ENCODE measurements at places on chromosomes 11 and 22.

DNA sequence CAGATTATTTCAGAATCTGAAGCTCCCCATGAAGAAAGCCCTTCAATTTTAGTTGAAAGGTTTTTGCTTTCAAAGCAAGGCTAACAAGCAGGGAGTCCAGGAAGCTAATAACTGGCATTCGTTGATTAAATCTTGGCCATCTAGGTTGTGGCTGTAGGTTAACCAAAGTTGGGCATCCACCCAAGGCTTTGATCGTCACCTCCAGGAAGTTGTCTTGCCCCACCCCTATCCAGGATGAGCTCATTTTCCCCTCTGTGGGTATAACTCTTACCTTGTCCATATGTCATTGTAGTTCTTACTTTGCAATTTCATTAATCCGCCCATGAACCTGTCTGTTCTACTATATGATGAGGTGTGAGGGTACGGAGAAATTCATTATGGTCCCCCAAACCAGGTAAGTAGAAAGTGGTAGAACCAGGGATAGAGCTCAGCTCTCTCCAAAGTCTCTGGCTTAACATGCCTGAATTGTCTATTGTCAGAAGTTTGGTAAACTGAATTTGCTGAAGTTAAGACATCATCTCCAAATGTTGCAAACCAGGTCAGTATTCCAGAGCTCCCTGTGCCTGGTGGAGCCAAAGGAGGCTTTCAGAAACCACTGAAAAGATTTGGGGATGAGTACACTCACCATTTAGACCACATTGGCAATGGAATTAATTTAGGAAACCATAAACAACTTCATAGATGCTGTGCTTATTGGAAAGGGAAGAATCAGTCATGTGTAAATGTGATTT, 97.1 kb downstream of the CD44 start:
- DNase-seq, result no peak

- DNase-seq, result no peak
These were observed 1077.3 kb downstream of the OPCML start for GRCh38 chr11:132455044-132455443.

GRCh38 chr22:30187529-30188407, 58.8 kb downstream of the LIF start:
- DNase-seq, result no peak

- DNase-seq, result no peak
These were observed at the start of gene GUCY1A2 for GRCh38 chr11:107018219-107018901. TSS of gene GUCY1A2 (minus strand) at chr11:107018476. CDS start at chr11:107018055, 421 bp downstream.

- no peak for DNase-seq
These were observed 14.0 kb upstream of the ARHGAP42 start for GRCh38 chr11:100673063-100673462.

GRCh38 chr11:123568367-123568870, 86.0 kb downstream of the SCN3B start:
- no peak for DNase-seq

DNA sequence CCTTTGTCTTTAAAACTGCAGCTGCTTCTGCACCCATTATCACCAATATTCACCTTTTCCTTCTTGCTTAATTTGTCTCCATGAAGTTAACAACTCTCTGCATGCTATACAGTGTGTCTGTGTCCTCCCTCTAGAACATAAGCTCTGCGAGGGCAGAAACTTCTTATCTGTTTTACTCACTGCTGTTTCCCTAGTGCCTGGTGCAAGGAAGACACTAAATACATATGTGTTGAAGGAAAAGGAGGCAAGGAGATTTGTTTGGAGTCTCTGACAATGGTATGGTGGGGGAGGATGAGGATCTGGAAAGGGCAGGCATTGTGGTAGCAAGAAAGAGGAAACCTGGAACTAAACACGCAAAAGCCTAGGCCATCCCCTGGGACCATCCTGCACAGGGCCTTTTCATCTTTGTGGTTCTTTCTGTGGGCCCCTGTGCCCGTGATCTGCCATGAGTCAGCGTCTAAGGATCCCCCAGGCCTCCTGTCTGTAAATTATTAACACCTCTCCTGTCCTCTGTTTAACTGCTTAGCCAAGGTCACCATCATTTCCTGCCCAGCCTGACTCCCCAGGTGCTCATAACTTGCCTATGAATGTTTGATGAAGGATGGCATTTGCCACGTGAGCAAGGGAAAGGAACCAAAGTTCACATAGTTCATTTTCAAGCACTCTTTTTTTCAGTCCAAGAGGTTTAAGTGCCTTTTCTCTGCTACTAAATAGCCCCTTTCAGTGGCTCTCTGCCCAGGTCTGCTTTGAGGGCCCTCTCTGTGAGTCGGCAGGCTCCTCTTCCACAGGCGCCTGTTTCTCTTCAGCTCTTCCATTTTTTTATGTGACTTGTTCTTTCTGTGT, 131.1 kb downstream of the RASSF10 start:
- DNase-seq, result no peak

- DNase-seq, result no peak
These were observed 39.5 kb downstream of the ARFGAP3 start for GRCh38 chr22:42817556-42817955.

GRCh38 chr11:93520726-93521509, 22.3 kb downstream of the SMCO4 start:
- no peak for DNase-seq

DNA sequence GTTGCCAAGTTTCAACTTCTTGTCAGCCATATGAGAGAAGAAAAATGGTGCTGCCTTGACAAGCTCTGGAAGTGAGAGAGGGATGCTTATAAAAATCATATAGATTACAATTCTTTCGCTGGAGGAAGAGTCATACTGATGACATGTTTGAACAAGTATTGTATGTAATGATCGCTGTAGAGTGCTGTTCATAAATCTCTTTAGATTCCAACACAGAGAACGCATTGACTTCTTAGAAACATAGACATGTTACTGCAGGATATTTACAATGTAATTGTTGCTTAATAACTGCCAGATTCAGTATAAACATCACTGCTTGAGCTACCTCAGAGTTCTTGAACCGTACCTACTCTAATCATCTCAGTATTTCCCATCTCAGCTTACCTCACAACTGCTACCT, 571.6 kb downstream of the LUZP2 start:
- DNase-seq, result no peak

- DNase-seq, result no peak
These were observed 71.9 kb upstream of the GRAMD1B start for GRCh38 chr11:123357990-123358827.

GRCh38 chr11:15157181-15157580, 42.5 kb downstream of the INSC start:
- DNase-seq, result no peak

DNA sequence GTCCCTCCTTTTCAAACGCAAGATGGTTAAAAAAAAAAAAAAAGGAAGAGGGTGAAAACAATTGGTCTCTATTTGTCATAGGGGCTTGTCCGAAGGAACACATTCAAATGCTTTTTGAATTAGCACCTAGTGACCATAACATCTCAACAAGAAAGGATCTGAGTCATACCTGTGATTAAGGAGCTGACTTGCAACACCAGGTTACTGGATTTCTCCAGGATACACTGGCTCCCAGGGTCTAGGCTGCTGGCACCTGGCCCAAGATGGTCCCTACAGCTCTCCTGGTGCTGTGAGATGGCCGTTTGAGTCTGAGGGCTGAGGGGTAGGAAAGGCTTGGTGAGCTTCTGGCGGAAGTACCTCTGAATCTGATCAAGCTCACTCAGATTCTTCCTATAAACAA, 28.4 kb upstream of the UCP3 start:
- DNase-seq, result no peak

GRCh38 chr11:112885744-112886433, 75.3 kb upstream of the NCAM1 start:
- DNase-seq, result no peak

DNA sequence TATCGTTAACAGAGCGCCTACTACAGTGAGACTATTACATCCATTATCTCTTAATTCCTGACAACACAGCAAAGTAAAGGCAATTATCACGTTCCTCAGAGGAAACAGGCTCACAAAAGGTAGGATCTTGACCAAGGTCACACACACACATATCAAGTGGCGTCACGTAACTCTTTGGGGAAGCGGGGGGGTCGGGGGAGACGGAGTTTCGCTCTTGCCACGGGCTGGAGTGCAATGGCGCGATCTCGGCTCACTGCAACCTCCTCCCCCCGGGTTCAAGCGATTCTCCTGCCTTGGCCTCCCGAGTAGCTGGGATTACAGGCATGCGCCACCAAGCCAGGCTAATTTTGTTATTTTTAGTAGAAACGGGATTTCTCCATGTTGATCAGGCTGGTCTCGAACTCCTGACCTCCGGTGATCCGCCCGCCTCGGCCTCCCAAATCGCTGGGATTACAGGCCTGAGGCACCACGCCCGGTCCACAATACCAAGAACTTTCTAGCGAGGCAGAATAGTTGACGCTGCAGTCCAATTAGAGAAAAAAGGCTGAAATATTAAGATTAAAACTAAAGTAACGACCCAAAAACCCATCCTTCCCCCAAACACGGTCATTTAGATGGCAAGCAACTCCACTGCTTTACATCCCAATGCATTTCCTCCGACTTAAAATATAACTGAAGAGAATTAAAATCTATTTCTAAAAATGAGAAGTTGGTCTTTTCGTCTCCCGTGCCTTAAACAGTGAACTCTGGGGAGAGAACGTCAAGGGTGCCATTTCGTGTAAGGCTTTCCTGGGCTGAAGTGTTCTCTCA, 1.2 kb downstream of the DDX17 start:
- DNase-seq, result no peak

GRCh38 chr11:133945087-133945974, 11.4 kb downstream of the IGSF9B start:
- no peak for DNase-seq

DNA sequence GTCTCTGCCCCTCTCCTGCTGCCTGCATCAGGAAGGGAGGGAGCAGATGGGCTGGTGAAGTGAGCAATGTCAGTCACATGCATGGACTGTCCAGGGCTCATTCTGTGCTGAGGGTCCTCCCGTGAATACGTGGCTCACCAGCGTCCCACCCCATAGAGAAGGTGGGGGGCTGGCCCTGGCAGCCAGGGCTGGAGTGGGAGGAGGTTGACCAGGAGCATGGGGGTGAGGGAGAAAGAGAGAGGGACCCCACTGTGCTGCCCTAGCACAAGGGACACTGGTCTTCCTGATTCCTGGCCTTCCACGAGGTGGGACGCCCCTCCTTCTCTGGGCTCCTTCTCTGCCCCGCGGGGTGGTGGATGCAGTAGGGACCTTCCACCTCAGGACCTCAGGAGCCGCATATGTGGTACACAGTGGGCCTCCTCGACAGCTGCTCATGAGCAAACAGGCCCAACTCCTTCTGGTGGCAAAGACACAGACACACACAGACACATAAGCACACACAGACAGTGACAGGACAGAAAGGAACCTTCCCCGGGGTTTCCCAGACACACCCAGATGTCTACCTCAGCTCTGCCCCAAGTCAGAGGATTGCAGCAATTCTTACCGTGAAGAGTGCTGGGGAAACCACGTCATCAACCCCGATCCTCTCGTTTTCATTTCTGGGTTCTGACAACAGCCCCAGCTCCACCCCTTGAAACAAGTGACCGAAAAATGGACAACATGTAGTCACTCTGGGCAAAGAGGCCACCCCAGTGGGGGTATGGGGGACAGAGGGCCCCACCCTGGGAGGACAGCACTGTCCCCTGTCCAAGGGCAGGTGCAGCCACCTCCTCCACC, 3.6 kb upstream of the APOBEC3A start:
- DNase-seq, result peak; percentile 11

DNA sequence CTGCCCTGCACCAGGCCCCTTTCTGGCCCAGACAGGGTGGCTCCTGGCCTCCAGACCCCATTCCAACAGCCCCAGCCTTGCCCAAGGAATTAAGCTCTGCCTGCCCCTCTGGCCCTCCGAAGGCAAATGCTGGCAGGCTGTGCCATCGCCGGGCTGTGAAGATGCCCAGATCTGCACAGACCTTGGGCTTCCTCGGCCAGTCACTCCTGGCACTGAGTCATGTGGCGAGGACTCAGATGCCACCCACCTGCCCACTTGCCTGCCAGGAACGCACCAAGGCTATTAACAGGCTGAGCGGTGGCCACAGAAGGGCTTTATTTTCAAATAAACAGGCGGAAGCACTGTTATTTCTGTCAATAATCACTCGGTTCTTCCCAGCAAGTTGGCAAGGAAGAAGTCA, 50.3 kb upstream of the TTLL12 start:
- DNase-seq, result no peak

- no peak for DNase-seq
These were observed 32.3 kb downstream of the ELF5 start for GRCh38 chr11:34481307-34481706.

DNA sequence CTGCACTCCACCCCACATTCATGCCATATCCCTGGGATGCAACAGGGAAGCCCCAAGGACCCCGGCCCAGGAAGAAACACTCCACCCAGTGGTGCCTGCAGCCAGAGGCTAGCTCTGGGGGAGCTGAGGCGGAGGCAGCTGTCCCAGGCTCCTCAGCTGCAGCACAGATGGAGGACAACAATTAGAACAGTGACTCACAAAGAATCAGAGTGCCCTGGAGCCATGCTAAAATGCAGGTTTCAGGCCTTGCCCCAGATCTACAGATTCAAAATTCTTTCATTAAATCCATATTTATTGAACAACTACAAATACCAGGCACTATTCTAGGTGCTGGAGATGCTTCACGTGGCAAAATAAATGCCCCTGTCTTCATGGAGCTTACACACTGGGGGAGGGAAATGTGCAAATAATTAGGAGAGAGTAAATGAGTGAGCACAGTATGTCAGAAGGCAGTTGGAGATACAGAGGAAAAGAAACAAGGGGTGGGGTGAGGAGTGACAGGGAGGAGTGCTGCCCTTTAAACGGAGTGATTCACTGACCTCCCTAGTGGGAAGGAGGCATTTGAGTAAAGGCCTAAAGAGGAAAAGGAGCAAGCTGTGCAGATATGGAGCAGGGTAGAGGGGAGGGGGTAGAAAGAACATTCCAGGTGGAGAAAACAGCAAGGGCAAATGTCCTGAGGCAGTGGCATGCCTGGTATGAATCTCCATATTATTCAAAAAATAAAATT, 73.3 kb upstream of the CSNK2A3 start:
- DNase-seq, result no peak

- no peak for DNase-seq
These were observed 19.0 kb upstream of the MPPED2 start for GRCh38 chr11:30605036-30605605.

- DNase-seq, result no peak
These were observed 1.2 kb upstream of the MRGPRF start for GRCh38 chr11:69014084-69014851.

DNA sequence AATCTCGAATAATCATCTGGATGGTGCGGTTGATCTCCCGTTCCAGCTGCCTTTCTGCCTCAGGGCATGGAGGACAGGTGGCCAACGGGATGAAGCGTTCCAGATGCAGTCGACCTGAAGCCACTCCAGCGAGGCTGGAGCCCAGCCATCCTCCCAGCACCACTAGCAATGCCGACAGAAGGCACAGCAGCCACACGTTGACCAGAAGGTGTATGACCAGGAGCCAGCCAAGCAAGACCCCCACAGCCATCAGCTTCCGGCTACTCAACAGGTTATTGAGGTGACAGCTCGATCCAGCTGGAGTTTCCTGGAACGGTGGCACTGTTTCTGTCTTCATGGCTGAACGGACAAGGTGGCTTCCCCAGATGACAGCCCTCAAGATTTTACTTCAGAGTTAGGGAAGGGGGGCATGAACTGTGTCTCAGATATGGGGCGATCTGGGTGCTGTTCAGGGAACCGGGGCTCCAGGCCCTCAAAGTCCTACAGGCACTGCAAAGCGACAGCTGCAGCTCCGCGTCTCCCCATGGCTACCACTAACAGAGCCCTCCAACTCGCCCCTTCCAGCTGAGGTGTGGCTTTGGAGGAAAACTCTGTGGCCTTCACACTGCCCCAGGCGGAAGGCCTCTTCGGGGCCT, 559 bp downstream of the SNX19 start:
- no peak for DNase-seq
